ENCODE measurements at places on chromosomes 12 and 14. TPM values are rescaled to one million over a fixed set of nuclear protein-coding genes. Genes with fewer than 3 reads are reported as not detected.

DNA sequence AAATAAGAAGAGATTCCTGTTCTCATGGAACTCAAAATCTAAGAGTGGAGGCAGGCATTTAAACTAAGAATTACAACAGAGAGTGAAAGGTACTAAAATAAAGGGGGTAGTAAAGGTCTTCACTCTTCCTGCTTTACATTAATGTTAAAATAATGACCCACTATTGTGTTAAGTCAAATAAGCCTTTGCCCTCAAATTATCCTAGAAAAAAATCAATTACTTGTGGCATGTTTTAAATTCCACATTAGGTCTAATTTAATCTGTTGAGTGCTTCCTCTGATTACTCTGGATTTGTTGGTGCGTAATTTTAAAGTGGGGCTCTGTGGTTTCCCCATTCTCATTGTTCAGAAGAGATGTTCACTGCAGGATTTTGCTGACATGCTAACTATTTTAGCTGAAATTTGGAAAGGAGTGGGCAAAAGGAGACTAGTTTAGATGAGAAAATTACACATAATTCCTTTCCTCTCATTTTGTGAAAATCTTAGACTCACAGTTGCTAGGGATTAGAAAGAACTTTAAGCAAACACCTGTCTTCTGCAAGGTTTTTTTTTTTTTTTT lies 35.5 kb downstream of the BTG1 start:
- no peak for DNase-seq

GRCh38 chr14:100484531-100485267 lies 102.5 kb downstream of the BEGAIN start:
- no peak for DNase-seq

The KRT7 gene
- total RNA-seq, result 13.2 TPM

The PCNX1 gene
- total RNA-seq, result 50.5 TPM

- no peak for DNase-seq
Measured at GRCh38 chr14:49882826-49883694, 9.8 kb upstream of the ARF6 start.

GRCh38 chr12:70180130-70180529 lies 63.1 kb upstream of the CNOT2 start:
- DNase-seq, result no peak

DNA sequence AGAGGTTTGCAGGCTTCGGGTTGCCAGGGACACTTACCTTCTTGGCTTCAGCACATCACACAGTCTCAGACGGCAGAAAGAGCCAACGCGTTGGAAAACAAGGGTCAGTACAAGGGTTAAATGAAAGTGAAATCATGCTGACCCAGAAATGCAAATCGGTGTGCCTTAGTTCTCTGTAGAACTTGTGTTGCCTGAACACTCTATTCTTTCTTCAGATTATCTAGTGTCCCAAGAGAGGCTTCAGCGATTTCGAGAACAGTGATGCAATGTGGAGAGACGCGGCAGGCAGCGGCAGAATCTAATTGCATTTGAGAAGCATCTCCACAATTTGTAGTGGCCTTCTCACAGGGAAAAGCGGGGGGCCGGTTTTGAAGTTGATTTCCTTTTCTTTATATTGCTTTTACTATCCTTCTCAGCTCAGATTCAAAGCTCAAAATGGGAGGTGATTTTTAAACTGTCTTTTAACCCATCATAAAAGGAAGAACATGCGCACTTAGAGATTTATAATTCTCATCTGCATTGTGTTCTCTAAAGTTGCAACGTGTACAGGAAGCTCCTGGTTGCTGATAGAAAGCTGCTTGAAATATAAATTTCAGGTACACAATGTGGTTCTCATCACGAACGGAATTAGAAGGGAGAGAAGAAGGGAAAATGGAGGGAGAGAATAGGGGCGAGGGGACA lies 67.8 kb upstream of the EGLN3 start:
- no peak for DNase-seq

- peak; percentile 28 for DNase-seq
Measured at GRCh38 chr12:52617403-52617785, 965 bp downstream of the KRT73 start.

DNA sequence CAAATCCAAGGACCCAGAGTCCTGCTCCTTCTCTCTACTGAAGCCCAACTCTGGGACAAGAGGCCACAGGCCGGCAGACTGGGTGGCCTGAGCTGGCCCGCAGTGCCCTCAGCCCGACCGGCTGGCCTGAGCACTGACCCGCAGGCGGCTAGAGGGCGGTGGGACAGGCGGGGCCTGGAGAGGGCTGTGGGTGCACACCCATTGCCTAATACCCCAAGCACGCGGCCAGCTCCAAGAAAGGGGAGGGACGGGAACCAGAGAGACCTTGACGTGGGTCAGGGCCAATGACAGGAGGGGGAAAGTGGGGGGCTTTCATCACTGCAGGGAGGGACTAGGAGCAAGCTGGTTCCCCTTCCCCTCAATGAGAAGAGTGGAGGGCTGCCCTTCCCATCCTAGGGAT lies 2.0 kb upstream of the WNT10B start:
- no peak for DNase-seq

DNA sequence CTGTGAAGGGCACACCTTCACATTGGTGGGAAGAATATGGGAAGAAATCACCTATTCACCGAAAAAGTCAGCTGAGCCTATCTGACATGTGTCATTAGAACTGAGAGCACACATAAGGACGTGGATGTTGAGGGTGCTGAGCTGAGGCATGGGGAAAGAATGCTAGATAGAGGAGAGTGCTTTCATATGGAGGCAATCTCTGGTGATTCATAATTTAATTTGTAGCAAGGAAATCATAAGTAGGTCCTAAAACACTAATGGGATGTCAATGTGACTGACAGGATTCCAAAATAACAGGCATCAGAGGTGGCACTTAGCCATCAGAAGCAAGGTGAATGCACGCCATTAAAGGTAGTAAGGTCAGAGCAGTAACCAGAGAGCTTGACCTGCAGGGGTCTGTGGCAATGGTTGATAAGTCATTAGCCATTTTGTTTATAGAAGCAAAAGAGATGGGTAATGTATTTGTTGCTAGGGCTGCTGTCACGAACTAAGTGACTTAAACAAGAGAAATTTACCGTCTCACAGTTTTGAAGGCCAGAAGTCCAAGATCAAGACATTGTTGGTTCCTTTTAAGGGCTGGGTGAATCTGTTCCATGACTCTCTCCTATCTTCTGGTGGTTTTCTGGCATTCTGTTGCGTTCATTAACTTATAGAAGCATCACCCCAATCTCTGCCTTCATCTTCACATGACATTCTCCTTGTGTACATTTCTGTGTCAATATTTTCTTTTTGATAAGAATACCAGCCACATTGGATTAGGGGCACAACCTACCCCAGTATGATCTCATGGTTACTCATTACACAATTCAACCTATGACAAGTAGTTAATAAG lies 69.3 kb downstream of the ANKS1B start:
- no peak for DNase-seq

GRCh38 chr12:1863823-1864222 lies 43.5 kb downstream of the LRTM2 start:
- no peak for DNase-seq

The MAP3K9 gene
- 24.7 TPM for total RNA-seq

DNA sequence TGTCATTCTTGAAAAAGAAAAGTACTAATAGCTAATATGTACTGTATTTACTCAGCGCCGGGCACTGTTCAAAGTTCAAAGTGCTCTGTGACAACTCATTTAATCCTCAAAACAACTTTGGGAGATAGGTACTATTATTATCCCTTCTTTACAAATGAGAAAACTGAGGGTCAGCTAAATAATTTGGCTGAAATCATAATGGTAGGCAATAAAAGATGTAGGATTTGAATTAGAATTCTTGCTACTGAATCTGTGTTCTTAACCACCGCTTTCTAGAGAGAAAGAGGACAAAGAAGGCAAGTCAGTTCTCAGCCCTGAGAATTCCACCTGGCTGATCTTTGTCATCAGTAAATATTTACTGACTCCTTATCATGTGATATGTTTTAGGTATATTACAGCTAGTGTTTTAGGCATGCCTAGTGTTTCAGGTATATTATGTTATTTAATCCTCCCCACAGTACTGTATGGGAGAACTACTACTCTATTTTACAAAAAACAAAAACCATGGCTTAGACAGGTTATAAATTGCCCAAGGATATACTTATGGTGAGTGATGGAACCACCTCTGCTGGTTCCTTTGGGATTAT lies 205.7 kb upstream of the GZMB start:
- no peak for DNase-seq

DNA sequence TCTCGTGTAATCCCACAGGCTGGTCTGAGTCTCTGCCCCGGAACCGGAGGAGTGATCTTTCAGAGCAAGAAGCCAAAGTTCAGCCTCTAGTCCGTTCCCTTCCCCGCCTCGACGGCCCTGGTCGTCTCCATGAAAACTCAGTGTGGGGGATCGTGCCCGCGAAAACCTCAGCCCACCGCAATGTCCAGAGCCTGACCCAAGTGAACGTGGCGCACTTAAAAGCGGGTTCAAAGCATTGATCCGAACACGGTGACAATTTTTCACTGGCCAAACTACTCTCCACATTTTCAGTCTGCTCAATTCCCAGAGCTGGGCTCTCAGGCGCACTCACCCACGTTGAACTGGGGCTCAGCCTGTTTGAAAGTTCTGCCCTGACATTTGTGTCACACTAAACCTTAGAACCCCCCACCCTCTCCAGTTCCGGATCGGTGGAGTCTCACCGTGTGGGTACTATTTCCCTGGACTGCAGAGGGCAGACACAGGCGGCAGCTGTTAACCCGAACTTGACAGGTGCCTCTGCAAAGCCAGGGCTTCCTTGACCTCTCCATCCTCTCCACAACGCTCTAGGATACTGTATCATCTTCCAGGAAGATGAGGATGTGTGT lies 886 bp upstream of the PRICKLE1 start:
- DNase-seq, result no peak

The KCNK10 gene
- 0.63 TPM for total RNA-seq

The RPGRIP1 gene
- total RNA-seq, result 0.65 TPM

DNA sequence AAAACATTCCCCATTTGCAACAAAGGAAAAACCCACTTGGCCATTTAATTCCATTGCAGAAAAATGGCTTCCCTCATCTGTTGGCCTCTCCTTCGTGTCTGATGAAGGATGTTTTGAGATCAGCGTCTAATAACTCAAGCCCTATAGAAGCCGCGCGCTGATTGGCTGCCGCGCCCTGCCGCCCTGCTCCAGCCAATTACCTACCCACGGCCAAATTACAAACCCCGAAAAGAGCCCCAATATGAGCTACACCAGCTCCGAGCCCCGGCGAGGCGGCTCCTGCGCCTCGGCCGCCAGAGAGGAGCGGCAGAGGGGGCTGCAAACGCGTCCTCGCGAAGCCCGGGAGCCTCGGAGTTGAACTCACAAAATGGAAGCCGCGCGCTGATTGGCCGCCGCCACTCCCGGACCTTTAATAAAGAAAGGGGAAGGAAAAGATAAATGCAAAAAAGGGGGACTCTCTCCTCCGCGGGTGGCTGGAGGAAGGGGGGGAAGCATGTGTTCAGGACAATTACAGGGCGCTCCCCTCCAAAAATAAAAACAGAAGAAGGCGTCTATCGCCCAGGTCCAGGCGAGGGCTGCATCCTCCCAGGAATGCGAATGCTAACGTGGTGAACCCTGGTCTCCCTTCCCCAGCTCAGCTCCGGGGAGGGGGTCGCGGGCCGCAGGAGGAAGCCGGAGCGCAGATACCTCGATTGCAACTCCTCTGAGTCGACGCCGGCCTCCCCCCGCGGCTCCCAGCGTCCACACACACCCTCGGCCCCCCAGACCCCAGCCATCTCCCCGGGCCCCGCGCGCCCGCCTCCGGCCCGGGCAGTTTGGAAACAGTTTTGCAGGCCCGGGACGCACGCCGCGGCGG lies 738 bp upstream of the SETD1B start:
- DNase-seq, result peak; percentile 70

DNA sequence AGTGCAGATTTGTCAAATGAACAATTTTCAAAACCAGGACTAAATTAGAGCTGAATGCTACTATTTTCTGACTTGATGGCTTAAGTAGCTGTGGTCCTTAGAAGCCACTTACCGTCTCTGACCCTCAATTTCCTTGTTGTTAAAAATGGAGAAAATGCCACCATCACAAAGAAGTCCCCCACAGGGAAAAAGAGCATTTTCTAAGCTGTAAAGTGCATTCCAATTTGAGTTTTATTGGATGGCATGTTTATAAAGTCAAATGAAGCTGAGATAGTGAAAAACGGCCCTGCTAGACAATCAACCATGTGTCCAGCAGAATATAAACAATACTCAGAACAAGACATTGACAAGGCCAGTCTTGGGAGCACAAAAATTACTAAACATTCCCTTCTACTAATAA lies 53.6 kb downstream of the GOLGA5 start:
- DNase-seq, result no peak

The RPL36AL gene
- total RNA-seq, result 233 TPM

DNA sequence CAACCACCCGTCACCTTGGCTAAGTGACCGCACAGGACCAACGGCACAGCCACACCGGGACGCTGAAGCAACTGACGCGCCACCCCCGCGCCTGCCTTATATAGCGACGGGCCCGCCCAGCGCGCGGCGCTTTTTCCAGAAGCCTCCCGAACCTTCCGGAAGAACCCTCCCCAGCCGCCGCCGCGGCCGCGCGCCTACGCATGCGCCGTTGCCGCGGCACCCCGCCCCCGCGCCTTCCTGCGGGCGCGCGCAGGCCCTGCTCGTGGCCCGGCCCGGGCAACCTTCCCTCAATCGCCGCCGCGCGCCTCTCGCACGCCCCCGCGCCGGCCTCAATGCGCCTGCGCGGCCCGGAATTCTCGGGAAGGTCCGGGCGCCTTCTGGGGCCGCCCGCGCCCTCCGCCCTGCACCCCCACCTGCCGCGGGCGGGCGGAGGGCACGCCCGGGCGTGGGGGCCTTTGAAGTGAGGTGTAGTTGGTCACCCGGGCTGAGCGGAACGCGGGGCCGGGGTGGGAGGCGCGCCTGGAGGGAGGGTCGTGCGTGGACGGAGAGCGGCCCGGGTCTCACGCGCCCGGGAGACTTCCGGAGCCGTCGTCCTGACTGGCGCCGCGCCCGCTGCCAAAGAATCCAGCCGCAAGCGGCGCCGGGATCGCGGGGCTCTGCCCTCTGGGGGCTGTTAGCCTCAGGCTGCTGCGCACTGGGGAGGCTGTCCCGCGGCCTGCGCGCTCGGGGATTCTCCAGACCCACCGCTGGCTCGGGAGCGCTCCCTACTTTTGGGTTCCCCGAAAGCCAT lies at the start of gene HSP90AA1:
Gene HSP90AA1, minus strand, starts transcription at position 73 of the 790 bp plus-strand sequence. CDS start 666 bp downstream, outside the sequence.
- peak; percentile 73 for DNase-seq

DNA sequence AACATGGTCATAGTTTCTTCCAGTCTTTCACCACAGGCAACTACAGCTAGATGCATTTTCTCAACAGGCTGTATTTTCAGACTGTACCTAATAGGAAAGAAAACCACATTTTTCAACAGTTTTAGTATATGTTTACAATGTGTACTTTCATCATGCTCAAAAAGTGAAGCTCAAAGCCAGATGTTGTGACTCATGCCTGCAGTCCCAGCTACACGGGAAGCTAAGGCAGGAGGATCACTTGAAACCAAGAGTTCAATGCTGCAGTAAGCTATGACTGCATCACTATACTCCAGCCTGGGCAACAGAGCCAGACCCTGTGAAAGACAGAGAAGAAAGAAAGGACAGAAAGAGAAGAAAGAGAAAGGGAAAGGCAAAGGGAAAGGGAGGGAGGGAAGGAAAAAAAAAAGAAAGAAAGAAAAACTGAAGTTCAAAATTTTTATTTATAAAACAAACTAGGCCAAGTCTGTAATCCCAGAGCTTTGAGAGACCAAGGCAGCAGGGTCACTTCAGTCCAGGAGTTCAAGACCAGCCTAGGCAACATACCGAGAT lies 25.5 kb downstream of the GXYLT1 start:
- DNase-seq, result no peak
